Renal cortex interstitium (tissue), 15 donors: ENCODE measurements at places on chromosomes 13 and 19.

- DNase-seq, result no peak
These were observed 337.6 kb upstream of the SLITRK5 start for GRCh38 chr13:87333599-87333998.

DNA sequence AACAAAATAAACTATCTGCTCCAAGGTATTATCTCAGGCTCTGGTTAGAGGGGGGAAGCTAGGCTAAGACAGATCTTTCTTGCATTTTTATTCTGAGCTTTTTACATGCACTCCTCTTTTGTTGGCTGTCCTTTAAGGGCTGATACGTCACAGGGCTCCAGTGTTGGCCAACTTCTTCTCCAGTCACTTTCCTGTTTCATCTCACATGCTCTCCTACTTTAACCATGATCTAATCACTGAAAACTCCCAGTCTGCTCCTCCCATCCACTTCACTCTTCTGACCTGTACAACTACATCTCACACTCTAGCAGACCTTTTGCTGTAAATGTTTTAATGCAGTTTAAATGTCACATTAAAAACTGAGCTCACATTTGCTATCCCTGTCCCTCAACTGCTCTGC is 510.0 kb upstream of the KLF12 start:
- DNase-seq, result no peak

GRCh38 chr19:23286477-23286876 is 36.3 kb upstream of the ZNF724 start:
- no peak for DNase-seq

DNA sequence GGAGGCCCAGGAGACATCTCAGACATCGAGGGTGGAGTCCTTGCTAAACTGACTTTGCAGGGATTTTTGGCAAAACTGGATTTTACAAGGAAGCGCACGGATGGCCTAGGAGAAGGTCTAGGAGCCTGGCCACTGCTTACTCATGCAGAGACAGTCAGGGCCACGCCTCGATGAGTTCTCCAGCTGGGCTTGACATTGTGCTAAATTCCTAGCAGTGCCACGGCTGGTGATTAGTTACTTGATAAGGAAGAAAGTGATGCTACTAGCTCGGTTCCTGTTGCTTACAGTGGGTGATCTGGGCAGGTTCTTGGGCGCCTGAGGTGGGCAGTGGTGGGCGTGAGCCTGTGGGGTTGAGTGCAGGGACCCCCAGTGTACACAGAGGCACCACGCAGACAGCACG is 143.4 kb downstream of the SOX1 start:
- DNase-seq, result no peak

- DNase-seq, result no peak
These were observed 526.6 kb upstream of the KLHL1 start for GRCh38 chr13:70634893-70635292.

DNA sequence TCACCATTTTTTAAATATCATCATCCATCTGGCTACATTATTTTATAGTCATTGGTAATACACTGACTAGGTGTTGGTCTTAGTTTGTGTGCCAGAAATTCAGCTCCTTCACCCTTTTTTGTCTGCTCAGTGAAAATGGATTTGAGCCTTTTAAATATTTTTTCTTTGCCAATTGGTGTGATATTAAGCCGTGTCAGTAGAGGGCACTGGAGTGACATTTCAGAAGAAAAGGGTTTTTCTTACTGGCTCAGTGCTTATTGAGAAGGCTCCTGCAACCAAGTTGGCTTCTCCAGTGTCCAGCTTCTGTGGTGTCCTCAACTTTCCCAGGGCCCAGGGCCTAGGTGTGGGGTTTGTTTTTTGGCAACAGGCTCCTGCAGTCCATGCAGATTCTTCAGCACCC is 546.6 kb downstream of the DACH1 start:
- no peak for DNase-seq

DNA sequence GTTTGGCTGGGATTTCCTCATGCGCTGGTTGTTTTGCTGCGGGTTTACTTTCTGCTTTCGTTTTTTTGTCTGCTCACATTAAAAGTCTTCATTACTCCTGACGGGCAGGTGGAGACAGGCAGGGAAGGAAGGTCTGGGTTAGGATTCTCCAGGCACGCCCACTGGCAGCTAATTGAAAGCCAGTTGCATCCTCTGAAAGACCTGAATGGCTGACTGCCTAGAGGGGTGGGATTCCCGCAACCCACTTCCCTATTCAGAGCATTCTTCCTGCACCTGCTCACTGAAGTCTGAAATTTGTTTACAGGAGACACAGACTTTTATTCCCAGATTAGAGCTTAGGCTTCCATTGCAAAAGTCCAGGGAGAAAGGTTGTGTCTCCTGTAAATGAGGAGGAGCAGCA is 172.0 kb downstream of the UQCRFS1 start:
- no peak for DNase-seq

GRCh38 chr13:34897220-34897619 is 44.9 kb upstream of the NBEA start:
- DNase-seq, result no peak

GRCh38 chr19:48292798-48293197 is 22.9 kb downstream of the ZNF114 start:
- DNase-seq, result no peak

GRCh38 chr19:39867133-39867532 is 21.0 kb upstream of the FBL start:
- DNase-seq, result no peak

DNA sequence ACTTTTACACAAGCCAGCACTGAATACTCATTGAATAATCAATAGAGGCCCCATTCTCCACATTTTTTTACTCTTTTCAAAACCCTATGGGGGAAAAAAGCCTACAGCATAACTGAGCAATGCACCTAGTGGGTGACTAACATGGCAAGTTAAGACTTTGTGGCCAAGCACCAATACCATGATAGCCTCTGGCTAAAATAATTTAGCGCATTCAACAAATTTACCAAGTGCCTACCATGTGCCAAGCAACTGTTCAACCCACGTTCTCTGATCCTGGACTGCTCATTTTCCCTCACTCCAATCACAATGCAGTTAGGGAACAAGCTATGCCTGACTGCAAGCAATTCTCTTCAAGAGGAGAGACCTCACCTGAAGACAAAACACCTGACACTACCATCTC is 3.0 kb downstream of the ANKRD10 start:
- no peak for DNase-seq

DNA sequence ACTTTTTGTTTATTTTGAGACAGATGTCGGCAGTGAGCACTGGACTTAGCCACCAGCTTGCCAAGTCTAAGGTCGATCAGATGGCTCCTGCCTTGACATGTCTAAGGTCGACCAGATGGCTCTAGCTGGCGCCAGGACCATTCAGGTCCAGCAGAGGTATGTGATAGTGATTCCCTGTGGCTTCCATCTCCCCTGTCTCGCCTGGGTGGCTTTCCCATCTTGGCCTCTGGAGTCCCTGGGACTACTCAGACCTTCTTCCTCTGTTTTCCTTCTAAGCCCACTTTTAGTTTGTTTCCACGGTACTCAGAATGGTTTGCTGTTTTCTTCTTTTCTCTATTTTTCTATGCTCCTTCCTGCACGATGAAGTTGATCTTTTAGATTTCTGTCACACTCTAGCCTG is 1435.7 kb downstream of the UQCRFS1 start:
- DNase-seq, result no peak

DNA sequence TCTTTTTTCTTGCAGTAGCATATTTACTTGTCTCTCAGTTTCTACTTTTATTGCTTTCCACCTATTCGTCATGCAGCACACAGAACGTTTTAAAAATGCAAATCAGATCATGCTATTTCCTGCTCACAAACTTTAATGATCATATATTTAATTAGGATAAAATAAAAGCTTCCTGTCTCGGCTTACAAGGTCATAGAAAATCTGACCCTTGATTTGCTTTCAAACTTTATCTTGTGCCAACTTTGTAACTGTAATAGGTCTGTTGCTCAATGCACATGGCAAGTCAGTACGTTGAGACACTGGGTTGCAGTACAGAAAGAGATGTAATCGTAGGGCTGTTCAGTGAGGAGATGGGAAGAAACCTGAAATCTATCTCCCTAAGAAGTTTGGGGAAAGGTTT is 95.6 kb upstream of the CSNK1A1L start:
- no peak for DNase-seq

DNA sequence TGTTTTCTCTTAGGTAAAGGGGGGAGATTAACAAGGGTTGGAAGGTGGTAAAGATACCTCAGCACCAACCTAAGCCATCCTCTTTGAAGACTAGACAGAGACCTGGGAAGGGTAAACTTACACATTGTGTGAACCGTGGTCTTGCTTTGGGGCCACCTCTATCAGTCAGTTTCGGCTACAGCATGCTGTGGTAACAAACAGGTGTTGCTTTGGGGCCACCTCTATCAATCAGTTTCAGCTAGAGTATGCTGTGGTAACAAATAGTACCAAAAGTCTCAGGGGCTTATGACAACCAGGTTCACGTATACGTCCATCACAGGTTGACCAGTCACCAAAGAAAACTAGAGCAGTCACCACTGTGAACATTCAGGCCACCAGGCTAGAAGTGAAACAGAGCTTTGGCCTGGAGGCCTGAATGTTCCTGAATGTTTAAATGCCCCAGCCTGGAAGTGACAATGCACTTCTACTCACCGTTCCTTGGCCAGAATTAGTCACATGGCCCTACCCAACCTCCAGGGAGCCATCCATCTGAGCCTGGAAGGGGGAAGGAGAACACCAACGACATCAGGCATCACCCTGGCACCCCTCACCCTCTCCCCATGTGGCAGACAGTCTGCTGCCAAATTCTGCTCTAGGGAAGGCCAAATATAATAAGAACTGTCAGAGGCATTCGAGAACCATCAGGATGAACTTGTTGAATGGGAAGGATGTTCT is 3.8 kb downstream of the FXYD7 start:
- DNase-seq, result no peak
